ENCODE measurements at places on chromosomes 5 and 9. TPM values are rescaled to one million over a fixed set of nuclear protein-coding genes. Genes with fewer than 3 reads are reported as not detected.

DNA sequence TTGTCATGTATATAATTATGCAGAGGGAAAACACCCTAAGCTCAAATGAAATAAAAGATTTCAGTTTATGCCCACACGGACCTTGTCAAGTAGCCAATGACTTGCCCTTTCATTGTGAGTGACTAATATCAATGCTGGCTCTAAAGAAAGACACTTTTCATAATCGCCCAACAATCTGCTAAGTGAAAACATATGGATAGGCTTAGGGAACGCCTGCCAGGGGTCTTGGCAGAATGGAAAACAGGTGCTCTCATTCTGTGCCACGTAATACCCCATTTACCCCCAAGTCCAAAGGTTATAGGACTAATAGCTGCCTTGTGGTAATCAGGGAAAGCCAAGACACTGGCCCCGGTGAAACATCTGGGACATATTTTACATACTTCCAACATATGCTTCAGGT, 157.7 kb downstream of the SLF1 start:
- no peaks in the 10 kb centered on the region for H3K36me3 ChIP-seq
- H3K27ac ChIP-seq: no peak overlapping the region
- no peaks in the 10 kb centered on the region for H3K4me1 ChIP-seq
- no peaks in the 10 kb centered on the region for H3K27me3 ChIP-seq

DNA sequence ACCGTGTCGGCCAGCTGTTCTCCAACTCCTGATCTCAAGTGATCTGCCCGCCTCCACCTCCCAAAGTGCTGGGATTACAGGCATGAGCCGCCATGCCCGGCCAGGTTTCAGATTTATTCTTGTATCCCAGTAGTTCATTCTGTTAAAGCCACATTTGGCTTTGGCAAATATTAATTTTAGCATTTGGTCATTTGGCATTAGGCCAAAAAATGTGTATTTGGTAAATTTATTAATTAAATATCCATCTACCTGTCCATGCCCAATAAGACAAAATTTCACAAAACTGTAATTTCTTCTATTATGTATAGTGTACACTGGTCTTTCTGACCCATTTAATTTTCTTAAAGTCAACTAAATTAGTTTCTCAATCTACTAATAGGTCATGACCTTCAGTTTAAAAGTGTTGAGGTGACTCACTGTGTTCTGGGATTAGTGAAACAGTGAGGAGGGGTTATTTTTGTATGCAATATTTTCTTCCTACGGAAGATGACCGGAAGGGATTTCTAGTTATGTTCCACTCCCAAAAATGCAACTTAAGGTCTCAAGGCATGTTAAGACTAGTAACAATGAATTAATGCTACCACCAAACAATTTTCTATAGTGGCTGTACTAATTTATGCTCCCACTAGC, 21.0 kb downstream of the OSTF1 start:
- H3K27ac ChIP-seq: peak overlapping the region; percentile 16
- no peak overlapping the region for H3K4me3 ChIP-seq
- no peaks in the 10 kb centered on the region for H3K27me3 ChIP-seq
- H3K4me1 ChIP-seq: peaks cover 16% of the 10 kb centered on the region
- DNase-seq: peak; percentile 51
- H3K36me3 ChIP-seq: peaks cover 12% of the 10 kb centered on the region

- no peaks in the 10 kb centered on the region for H3K27me3 ChIP-seq
- no peaks in the 10 kb centered on the region for H3K36me3 ChIP-seq
- peaks cover 10% of the 10 kb centered on the region for H3K4me1 ChIP-seq
- H3K4me3 ChIP-seq: no peak overlapping the region
- H3K27ac ChIP-seq: no peak overlapping the region
Observed at GRCh38 chr5:137491121-137491520, 8.0 kb downstream of the SPOCK1 start.

GRCh38 chr9:117742131-117742530, 37.9 kb downstream of the TLR4 start:
- no peak overlapping the region for H3K4me3 ChIP-seq
- H3K27me3 ChIP-seq: no peaks in the 10 kb centered on the region
- H3K36me3 ChIP-seq: no peaks in the 10 kb centered on the region
- DNase-seq: no peak

GRCh38 chr5:8053270-8053669, 184.3 kb downstream of the MTRR start:
- peaks cover 7% of the 10 kb centered on the region for H3K4me1 ChIP-seq
- H3K36me3 ChIP-seq: no peaks in the 10 kb centered on the region
- peaks cover 45% of the 10 kb centered on the region for H3K27me3 ChIP-seq

DNA sequence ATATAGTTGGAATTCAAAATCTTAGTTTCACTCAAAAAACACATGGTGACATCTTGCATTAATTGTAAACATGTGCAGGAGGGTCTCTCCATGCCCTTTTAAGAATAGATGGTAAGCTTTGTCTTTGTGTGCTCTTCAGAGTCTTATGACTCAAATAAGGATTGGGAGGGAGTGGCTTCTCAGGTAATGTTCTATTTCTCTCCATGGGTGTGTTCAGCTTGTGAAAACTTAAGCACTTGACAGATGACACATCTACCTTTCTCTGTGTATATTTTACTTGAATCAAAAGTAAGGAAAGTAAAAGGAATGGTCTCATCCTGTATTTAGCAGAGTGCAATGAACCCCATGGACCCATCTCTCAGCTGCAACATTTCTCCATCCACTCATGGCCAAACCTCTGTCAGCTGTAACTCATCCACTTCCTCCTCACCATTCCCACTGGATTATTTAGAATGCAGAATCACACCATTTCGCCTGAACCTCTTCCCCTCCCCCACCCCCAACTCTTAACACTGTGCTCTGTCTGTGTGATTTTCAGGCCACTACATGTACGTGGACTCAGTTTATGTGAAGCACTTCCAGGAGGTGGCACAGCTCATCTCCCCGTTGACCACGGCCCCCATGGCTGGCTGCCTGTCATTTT, 82.1 kb downstream of the MAMDC2 start:
- H3K4me1 ChIP-seq: peaks cover 16% of the 10 kb centered on the region
- H3K36me3 ChIP-seq: no peaks in the 10 kb centered on the region

DNA sequence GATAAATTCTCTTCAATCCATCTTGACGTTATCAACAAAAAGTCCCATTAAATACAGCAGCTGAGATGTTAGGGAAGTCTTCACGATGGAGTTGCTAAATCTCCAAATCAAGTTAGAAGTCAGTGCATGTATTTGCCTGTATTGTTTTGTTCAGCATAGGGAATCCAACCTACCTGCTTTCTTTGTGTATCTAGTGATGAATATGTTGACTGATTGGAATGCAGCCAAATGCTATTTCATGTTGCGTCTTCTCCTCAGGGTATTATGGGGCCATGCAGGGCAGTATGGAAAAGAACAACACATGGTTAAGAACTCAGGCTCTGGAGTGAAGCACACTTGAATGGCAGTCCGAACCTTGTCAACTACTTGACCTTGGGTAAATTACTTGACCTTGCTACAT, 529.5 kb upstream of the ZNF462 start:
- no peak overlapping the region for H3K27ac ChIP-seq
- H3K4me1 ChIP-seq: no peaks in the 10 kb centered on the region
- no peaks in the 10 kb centered on the region for H3K27me3 ChIP-seq
- H3K4me3 ChIP-seq: no peak overlapping the region
- no peaks in the 10 kb centered on the region for H3K36me3 ChIP-seq
- peak; percentile 60 for DNase-seq

GRCh38 chr9:104586496-104587180, 12.6 kb downstream of the OR13C5 start:
- no peaks in the 10 kb centered on the region for H3K27me3 ChIP-seq
- H3K27ac ChIP-seq: no peak overlapping the region
- DNase-seq: peak; percentile 63
- no peaks in the 10 kb centered on the region for H3K36me3 ChIP-seq

FAM221B gene
- total RNA-seq: not detected

DNAJB5 gene
- total RNA-seq: 2.2 TPM

SV2C gene
- total RNA-seq: not detected

UIMC1 gene
- total RNA-seq: 79.3 TPM

PRDM12 gene
- total RNA-seq: 0.29 TPM

LVRN gene
- 0.71 TPM for total RNA-seq

Measured in MCF 10A (cell line).